ENCODE measurements at places on chromosomes 11 and 22.

GRCh38 chr11:61294717-61295595, at the start of gene VWCE:
VWCE (minus strand) TSS chr11:61295316; CDS start chr11:61295037, 279 bp downstream.
- peak; percentile 51 for DNase-seq

GRCh38 chr11:73662445-73663157, 16.2 kb downstream of the PLEKHB1 start:
- DNase-seq, result no peak

GRCh38 chr11:8814923-8815240, 96.1 kb upstream of the AKIP1 start:
- DNase-seq, result no peak

GRCh38 chr11:76656571-76657081, 13.9 kb downstream of the LRRC32 start:
- DNase-seq, result no peak

GRCh38 chr11:118017111-118017510, 30.9 kb downstream of the IL10RA start:
- no peak for DNase-seq

DNA sequence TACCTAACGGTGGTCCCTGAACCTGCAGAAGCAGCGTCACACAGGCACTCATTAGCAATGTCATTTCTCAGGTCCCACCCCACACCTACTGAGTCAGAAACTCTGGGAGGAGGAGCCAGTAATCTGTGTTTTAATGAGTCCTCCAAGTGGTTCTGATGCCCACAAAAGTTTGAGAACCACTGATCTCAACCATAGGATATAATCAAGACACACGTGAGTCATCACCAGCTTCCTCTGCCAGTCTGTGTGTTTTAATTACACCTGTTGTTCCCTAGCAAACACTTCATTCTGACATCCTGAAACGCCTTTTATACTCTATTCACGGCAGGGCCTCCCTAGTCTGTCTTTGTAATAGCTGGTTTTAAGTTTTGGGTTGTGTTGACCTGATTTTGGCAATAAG, 5.8 kb downstream of the TECTA start:
- no peak for DNase-seq

DNA sequence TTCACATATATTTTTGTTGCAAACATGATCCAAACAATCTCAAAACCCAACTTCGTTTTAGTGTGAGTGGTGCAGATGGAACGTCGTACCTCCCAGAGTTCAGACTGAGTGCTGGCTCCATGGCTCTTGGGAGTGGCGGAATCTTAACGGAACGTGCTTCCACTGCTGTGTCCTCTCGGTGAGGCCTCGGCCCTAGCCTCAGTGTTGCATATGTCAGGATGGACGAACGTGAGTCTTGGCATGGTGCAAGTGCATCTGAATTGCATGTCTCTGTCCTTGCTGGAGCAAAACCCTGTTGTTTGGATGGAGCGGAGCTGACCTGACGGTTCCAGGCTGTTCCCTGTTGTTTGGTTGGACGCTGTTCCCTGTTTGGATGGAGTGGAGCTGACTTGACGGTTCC, 306.8 kb downstream of the TBC1D22A start:
- no peak for DNase-seq

DNA sequence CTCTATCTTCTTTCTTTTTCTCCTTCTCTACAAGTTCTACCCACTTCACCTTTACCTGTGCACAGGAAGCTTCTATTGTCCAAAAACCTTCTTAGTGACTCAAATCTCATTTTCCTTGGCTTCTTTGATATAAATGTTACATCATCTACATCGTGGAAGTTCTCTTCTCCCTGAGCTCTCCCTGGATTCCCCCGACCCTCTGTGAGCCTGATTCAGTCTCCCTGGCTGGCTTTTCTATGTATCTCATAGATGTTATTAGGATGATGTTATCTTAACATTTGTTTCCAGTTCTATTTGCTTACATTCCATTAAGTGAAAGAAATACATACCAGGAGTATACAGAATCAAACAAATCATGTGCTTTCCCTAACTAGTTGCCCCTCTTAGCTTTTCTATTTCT, 235.8 kb upstream of the PITPNB start:
- DNase-seq, result no peak

Measured in CD4-positive, alpha-beta T cell treated with Interleukin-15 for 1 hour (primary cell).